ENCODE measurements at places on chromosomes 7 and 10.
A peak's percentile ranks its signal among the peaks of the same experiment; 100 is the strongest.

GRCh38 chr7:50307368-50308032 is 3.0 kb downstream of the IKZF1 start:
- DNase-seq = peak; percentile 60

DNA sequence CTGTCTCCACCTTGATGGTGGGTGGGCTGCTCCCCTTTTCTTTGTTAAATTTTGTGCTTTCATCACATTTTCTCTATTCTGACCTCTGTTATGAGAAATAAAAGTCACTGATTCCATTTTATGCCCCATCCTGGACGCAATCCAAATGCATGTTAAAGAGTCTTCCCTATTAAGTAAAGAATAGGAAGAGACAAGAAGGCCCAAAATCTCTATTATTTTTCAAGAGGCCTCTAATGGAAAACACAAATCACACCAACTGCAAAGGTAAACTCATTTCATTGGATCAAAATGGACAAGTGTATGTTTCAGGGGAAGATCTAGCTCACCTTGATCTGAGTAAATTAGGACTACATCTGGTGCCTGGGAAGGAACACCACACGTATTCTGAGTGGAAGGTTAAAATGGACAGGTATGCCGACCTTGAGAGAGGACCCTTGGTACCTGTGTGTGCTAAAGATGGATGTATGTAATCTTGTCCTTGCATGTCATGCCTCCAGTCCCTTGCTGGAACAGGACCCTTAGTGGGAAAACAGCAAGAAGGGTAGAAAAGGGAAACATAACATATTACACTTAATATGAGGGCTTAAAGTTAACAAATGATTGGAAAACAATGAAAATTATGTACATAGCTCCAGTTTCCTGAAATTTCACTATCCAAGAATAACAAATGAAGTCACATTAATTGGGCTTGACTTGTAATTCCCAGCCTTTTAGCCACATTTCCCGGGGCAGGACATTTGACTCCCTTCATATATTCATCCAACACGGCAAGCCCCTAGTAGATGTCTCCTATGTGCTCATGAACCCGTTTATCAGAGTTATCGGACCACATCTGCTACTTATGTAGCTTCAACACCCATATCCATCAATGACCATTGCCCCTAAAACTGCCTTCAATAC is 7.6 kb downstream of the IFIT2 start:
- DNase-seq = no peak

DNA sequence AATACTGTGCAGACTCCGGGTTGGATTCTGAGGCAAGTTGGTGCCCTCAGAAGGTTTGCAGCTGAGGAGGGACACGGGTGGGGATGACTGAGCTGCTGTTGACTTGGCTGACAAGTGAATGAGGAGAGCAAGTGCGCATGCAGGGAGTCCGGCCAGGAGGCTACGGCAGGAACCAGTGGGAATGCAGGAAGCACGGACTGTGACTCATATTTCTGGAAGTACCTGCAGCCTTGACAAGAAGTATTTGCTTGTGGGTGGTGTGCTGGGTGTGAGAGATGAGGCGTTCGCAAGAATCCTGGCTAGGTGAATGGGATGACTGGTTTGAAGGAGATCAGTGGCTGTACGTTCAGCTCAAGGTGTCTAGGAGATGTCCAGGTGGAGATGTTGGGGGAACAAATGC is 30.8 kb upstream of the FXYD4 start:
- no peak for DNase-seq

- no peak for DNase-seq
These were observed 65.8 kb downstream of the RHOBTB1 start for GRCh38 chr10:60878224-60878623.

DNA sequence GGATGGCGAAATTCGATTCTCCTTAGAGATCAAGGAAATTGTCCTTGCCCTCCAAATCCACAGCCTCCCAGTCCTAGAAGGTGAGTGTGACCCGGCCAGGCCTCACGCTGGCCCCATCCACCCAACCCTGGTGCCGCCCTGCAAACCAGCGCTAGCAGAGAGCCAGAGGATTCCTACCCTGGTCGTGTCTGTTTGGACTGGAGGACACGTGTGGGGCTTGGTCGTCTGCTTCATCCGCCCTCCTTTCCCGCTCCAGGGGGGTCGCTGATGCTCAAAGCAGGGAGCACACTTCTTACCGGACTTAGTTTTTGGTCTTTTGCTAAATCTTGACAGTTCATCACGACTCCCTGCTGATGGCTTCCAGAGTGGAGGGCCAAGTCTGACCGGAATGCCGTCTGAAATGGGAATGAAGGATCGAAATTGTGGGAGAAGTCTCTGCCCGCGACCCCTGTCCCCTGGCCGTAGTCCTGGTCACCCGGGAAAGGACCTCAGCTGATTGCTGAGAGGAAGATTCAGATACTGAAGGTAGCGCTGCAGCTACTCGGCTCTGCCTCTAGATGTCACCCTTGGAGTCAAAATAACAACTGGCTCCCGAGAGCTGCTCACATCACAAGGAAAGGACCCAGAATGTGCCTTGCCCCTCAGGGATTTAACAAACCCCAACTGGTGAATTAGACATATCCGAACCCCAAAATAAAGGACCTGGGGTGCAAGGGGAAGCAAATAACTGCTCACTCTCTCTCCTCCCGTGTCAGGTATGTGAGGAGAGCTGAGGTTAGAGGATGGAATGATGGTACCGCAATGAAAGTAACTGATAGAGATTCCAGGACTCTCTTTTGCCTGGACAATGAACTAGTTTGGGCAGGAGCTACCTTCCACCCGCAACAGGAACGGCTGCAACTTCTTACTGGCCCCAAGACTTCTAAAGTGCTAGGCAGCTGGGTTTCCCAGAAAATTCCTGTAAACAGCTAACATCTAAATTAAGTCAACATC is 23.5 kb upstream of the ORC5 start:
- DNase-seq = no peak

- DNase-seq = no peak
These were observed 6.1 kb upstream of the SAR1A start for GRCh38 chr10:70176441-70176840.

DNA sequence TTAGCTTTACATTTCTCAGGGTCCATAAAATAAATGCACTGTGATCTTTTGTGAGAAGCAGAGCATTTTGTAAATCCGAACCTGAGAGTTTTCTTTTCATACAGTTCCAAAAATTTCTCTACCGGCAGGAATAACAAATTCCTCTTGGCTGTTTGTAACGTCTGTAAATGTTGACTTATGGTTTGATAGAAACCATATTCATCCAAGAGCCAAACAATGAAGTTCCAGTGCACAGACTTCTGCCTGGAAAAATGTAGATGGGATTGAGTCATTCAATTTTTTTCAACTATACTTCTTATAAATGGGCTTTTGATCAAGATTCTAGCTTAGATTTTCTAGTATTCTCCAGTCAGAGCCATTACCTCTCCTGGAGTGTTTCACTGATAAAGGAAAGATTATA is 530.6 kb downstream of the TFEC start:
- no peak for DNase-seq

Measured in KG1 (cell line).